CD4-positive, alpha-beta memory T cell (primary cell): ENCODE measurements at places on chromosomes 7 and 10. TPM values are rescaled to one million over a fixed set of nuclear protein-coding genes. Genes with fewer than 3 reads are reported as not detected.

DNA sequence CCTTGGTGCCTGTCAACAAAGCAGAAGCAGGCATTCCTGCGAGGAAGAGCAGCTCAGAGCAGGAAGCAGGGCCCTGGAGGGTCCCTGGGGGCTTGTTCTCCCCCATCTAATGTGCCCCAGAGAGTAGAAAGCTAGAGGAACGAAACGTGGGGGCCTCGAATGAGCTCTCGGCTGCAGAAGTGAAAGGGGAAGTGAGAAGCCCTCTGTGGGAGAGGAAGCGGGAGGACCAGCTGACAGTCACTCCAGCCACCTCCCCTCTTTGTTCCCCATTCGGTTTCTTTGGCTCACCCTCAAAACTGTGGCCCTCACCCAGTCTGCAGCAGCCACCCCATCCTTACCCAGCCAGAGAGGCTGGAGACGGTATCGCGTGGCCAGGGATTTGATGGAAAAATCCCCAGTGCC, 25.0 kb downstream of the C10orf105 start:
- peak; percentile 33 for DNase-seq
- peaks cover 51% of the 10 kb centered on the region for H3K4me1 ChIP-seq
- no peak overlapping the region for H3K27ac ChIP-seq
- no peak overlapping the region for H3K4me3 ChIP-seq
- H3K36me3 ChIP-seq = no peaks in the 10 kb centered on the region

GRCh38 chr10:22712956-22713852, 1.2 kb downstream of the PIP4K2A start:
- peak overlapping the region; percentile 77 for H3K4me3 ChIP-seq
- peaks cover 49% of the 10 kb centered on the region for H3K4me1 ChIP-seq
- peak; percentile 49 for DNase-seq
- no peaks in the 10 kb centered on the region for H3K27me3 ChIP-seq
- peak overlapping the region; percentile 88 for H3K27ac ChIP-seq

The TMEM273 gene
- 30.4 TPM for total RNA-seq

The NEUROD6 gene
- not detected for total RNA-seq

The SLC13A1 gene
- total RNA-seq = not detected

The NPC1L1 gene
- total RNA-seq = 0.23 TPM
